Right atrium auricular region (tissue), 2 donors: ENCODE measurements at places on chromosomes 5 and 9. TPM values are rescaled to one million over a fixed set of nuclear protein-coding genes. Genes with fewer than 3 reads are reported as not detected.
A peak's percentile ranks its signal among the peaks of the same experiment; 100 is the strongest.

GRCh38 chr9:111069183-111069582 lies 30.9 kb upstream of the LPAR1 start:
- peak overlapping the region; percentile 53 for H3K27ac ChIP-seq
- H3K27me3 ChIP-seq, result no peaks in the 10 kb centered on the region
- H3K36me3 ChIP-seq, result no peaks in the 10 kb centered on the region
- DNase-seq, result no peak
- H3K4me1 ChIP-seq, result peaks cover 8% of the 10 kb centered on the region

DNA sequence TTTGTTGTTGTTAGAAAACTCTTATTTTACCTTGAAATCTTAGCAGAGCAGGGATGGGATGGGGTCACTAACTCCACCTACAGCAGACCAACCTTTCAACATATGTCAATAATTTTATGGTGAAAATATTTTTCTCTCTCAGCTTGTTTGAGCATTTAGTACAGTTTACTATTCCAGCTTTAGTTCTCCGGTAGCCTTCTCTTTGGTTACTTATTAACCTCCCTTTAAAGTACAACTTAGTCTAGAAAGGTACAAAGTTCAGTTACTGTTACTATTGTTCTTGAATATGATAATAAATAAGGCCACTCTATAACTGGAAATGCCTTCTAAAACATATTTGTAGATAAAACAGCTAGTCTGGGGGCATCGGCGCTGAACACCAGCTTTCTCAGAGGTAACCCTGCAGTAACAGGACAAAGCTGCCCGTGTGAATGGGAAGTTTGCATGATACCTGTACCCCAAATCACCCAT lies 233.3 kb downstream of the PCSK1 start:
- no peak for DNase-seq
- no peaks in the 10 kb centered on the region for H3K36me3 ChIP-seq
- no peak overlapping the region for H3K27ac ChIP-seq
- H3K27me3 ChIP-seq, result no peaks in the 10 kb centered on the region
- no peaks in the 10 kb centered on the region for H3K4me1 ChIP-seq

DNA sequence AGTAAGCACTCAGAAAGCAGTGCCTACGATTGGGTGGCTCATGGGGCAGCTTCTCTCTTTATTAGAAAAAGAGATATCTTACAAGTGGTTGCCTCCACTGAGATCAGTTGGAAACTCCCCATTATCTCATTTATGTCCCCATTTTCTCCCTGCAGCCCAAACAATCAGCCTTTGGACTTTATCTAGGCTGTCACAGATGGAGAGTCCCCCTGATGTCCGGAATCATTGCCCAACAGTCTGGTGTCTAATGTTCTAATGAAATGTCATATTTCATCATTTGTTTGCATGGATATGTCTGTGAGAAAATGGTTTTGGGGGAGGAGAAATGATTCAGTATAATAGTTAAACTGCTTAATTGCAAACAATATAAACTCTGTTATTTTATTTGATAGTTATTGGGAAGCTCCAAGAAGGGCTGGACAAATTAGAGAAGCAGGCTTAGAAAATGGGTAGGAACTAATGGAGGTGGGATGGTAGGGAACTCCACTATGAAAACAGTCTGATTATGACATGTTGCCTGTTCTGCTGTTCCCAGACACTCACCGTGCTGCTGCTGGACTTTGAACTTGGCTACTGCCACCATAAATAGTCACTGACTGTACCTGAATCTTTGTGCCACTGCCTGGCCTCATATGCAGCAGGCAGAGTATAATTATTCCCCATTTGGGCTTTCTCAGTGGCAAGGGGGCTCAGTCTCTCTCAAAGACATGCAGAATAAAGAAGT lies 38.3 kb upstream of the SMAD5 start:
- no peak overlapping the region for H3K4me3 ChIP-seq
- no peak for DNase-seq
- peaks cover 12% of the 10 kb centered on the region for H3K4me1 ChIP-seq
- no peaks in the 10 kb centered on the region for H3K36me3 ChIP-seq
- H3K27ac ChIP-seq, result no peak overlapping the region

- no peak for DNase-seq
- H3K27ac ChIP-seq, result no peak overlapping the region
- no peak overlapping the region for H3K4me3 ChIP-seq
- no peaks in the 10 kb centered on the region for H3K27me3 ChIP-seq
- H3K4me1 ChIP-seq, result no peaks in the 10 kb centered on the region
- H3K36me3 ChIP-seq, result no peaks in the 10 kb centered on the region
Observed at GRCh38 chr9:94017939-94018531, 62.9 kb upstream of the BARX1 start.

DNA sequence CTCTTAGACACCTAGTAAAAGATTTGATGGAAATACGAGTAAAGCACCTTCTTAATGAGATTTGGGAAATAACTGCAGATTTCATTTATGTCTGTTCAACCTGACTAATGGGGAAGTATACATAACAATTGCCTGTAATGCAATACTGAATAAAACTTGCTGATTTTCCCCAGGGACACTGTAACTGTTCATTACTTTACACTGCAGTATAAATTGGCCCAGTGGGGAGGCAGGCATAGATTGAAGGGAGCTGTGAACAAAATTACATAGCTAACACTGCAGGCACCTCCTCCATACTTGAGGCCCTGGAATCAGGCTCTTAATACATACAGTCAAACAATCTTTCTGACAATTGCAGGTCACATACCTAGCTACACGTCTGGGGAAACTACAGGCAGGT lies 216.2 kb downstream of the PTPRD start:
- H3K36me3 ChIP-seq, result no peaks in the 10 kb centered on the region
- no peak overlapping the region for H3K4me3 ChIP-seq
- no peaks in the 10 kb centered on the region for H3K4me1 ChIP-seq
- DNase-seq, result no peak

DNA sequence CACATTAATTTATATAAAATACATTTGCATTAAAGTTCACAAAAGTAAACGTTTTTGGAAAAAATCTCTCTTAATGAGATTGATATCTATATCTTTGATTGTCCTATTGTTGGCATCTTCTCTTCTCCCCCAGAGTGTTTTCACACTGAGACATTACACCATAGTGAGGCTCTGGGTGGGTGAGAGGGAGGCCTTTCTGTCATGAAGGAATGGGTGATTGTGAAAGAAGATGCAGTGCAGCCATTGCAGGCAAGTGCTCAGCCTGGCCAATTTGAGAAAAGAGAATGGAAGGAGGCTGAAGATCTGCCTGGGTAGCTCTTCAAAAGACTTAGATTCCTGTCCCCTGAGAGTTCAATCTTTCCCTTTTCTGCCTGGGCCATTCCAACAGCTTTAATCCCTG lies 140.8 kb downstream of the SLC12A2 start:
- H3K4me1 ChIP-seq, result no peaks in the 10 kb centered on the region
- H3K27me3 ChIP-seq, result no peaks in the 10 kb centered on the region
- no peak for DNase-seq
- no peaks in the 10 kb centered on the region for H3K36me3 ChIP-seq

DNA sequence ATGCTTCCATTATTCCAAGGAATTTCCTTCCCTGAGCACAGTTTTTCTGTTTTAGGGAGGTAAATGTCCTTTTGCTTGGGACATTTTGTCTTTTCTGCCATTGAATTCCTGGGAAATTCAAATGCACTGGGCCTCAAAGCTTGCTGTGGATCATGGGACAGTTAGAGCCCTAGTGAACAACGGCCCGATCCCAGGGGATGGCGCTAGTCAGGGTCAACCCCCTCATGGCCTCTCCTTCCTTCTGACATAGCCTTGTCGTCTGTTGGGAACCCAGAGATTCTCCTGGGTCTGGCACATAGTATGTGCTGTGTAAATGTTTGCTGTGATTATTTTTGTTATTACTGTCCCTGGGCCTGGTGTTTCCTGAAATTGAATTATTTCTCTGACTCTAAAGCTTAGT lies 30.7 kb upstream of the COL15A1 start:
- no peak overlapping the region for H3K4me3 ChIP-seq
- no peaks in the 10 kb centered on the region for H3K36me3 ChIP-seq
- no peak for DNase-seq
- no peaks in the 10 kb centered on the region for H3K27me3 ChIP-seq
- no peaks in the 10 kb centered on the region for H3K4me1 ChIP-seq

GRCh38 chr9:132127888-132128534 lies 33.8 kb upstream of the NTNG2 start:
- DNase-seq, result no peak
- no peak overlapping the region for H3K27ac ChIP-seq
- H3K27me3 ChIP-seq, result no peaks in the 10 kb centered on the region
- H3K36me3 ChIP-seq, result no peaks in the 10 kb centered on the region

- no peaks in the 10 kb centered on the region for H3K27me3 ChIP-seq
- H3K4me1 ChIP-seq, result peaks cover 46% of the 10 kb centered on the region
- peak overlapping the region; percentile 21 for H3K27ac ChIP-seq
- H3K4me3 ChIP-seq, result no peak overlapping the region
- H3K36me3 ChIP-seq, result peaks cover 10% of the 10 kb centered on the region
Observed at GRCh38 chr5:177456976-177457851, 10.6 kb downstream of the PRR7 start.

- H3K4me1 ChIP-seq, result no peaks in the 10 kb centered on the region
- no peak overlapping the region for H3K27ac ChIP-seq
- no peaks in the 10 kb centered on the region for H3K27me3 ChIP-seq
Observed at GRCh38 chr5:83049370-83049885, 27.8 kb downstream of the TMEM167A start.

DNA sequence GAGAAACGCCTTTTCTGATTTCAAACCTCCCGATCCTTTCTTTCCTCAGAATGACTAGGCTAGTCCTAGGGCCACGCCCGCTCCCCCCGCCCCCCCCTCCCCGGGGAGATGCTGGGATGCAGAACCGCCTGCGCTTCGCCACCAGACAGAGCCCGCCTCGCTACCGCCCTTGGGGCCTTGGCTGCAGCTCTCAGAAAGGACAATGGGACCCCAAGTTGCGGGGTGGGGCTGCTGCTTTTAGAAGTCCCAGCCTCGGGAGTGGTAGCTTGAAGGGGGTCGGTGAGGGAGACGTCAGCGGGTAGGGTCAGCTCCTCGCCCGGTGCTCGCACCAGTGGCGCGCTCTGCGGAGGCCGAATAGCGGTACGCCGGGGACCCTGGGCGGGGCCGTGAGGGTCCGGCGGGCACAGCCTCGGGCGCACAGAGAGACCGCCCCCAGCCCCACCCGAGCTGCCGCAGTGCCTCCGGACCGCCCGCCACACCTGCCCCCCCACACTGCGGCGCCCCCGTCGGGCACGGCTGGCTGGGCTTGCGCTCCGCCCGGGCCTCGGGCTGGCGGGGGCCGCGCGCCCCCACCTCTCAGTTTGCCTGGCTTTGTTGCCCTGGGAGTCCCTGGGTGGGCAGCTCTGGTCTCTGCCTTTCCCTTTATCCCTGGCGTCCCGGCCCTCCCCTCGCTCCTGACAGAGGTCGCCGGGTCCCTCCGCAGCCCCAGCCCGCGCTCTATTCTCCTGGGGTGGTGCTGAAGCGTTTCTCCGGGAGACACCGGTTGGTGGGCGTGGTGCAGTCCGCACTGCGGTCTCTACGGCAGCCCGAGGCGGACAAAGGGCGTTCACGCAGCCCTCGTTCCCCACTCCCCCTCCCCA lies 1.2 kb downstream of the MAP1B start:
- H3K27me3 ChIP-seq, result no peaks in the 10 kb centered on the region
- H3K36me3 ChIP-seq, result no peaks in the 10 kb centered on the region
- peak overlapping the region; percentile 91 for H3K27ac ChIP-seq

GRCh38 chr9:98236901-98237487 lies 18.5 kb downstream of the TBC1D2 start:
- H3K4me3 ChIP-seq, result no peak overlapping the region
- no peaks in the 10 kb centered on the region for H3K4me1 ChIP-seq
- H3K27me3 ChIP-seq, result no peaks in the 10 kb centered on the region
- no peak for DNase-seq
- no peaks in the 10 kb centered on the region for H3K36me3 ChIP-seq

- DNase-seq, result no peak
- H3K36me3 ChIP-seq, result no peaks in the 10 kb centered on the region
- no peak overlapping the region for H3K4me3 ChIP-seq
- no peak overlapping the region for H3K27ac ChIP-seq
- no peaks in the 10 kb centered on the region for H3K4me1 ChIP-seq
Observed at GRCh38 chr5:149711338-149711737, 18.8 kb upstream of the PPARGC1B start.

DNA sequence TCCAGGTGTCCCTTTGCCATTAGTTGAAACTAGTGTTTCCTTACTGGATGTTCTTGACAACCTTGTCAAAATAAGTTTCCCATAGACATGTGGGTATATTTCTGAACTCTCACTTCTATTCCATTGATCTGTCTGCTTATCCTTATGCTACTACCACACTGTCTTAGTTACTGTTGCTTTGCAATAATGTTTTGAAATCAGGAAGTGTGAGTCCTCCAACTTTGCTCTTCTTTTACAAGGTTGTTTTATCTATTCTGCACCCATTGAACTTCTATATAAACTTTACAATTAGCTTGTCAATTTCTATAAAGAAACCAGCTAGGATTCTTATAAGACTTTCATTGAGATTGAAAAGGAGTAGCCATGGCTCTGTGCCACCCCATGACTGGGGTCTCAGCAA lies 24.3 kb downstream of the CD14 start:
- H3K36me3 ChIP-seq, result no peaks in the 10 kb centered on the region
- DNase-seq, result no peak

GRCh38 chr5:77145666-77146065 lies 58.6 kb upstream of the ZBED3 start:
- no peaks in the 10 kb centered on the region for H3K4me1 ChIP-seq
- H3K4me3 ChIP-seq, result no peak overlapping the region
- peak overlapping the region; percentile 45 for H3K27ac ChIP-seq
- no peak for DNase-seq
- no peaks in the 10 kb centered on the region for H3K27me3 ChIP-seq
- H3K36me3 ChIP-seq, result no peaks in the 10 kb centered on the region

DNA sequence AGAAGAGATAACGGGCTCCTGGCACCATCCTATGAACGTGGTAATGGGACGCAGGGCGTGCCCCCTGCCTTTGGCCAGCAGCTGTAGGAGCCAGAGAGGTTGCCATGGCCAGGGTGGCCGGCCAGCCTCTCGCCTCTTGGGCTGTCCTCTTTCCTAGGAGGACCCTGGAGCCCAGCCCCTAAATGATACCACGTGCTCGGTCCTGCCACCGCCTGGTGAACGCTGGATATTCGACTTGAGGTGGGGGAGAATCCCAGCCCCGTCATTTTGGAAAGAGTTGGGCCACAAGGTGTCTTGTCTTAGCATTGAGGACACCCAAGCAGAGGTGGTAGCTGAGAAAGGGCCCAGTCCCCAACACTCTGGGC lies 391 bp upstream of the NRG2 start:
- H3K4me3 ChIP-seq, result peak overlapping the region; percentile 73
- DNase-seq, result no peak
- H3K27me3 ChIP-seq, result no peaks in the 10 kb centered on the region
- no peaks in the 10 kb centered on the region for H3K36me3 ChIP-seq
- peak overlapping the region; percentile 76 for H3K27ac ChIP-seq

- no peaks in the 10 kb centered on the region for H3K27me3 ChIP-seq
- no peak overlapping the region for H3K27ac ChIP-seq
- no peaks in the 10 kb centered on the region for H3K4me1 ChIP-seq
- DNase-seq, result no peak
- no peaks in the 10 kb centered on the region for H3K36me3 ChIP-seq
Observed at GRCh38 chr5:60339691-60340201, 360.2 kb downstream of the DEPDC1B start.

- H3K4me1 ChIP-seq, result no peaks in the 10 kb centered on the region
- no peak overlapping the region for H3K4me3 ChIP-seq
- no peaks in the 10 kb centered on the region for H3K27me3 ChIP-seq
- no peak overlapping the region for H3K27ac ChIP-seq
- H3K36me3 ChIP-seq, result no peaks in the 10 kb centered on the region
Observed at GRCh38 chr5:14894748-14895147, 23.2 kb upstream of the ANKH start.

Gene SPATA31D4
- total RNA-seq, result not detected

Gene DIRAS2
- total RNA-seq, result not detected

Gene SQSTM1
- 379 TPM for total RNA-seq

Gene LRRC19
- not detected for total RNA-seq

Gene TAF11L10
- not detected for total RNA-seq

Gene PCDHGB1
- total RNA-seq, result 3.3 TPM

Gene IL4
- total RNA-seq, result not detected

Gene ST8SIA4
- total RNA-seq, result 2.4 TPM

Gene SLC1A3
- total RNA-seq, result 50.9 TPM

Gene SYK
- total RNA-seq, result 6.3 TPM

Gene GRM6
- total RNA-seq, result not detected

Gene OR13C4
- not detected for total RNA-seq
